Amniotic epithelial cell (primary cell): ENCODE measurements at places on chromosomes 2 and 18.
A peak's percentile ranks its signal among the peaks of the same experiment; 100 is the strongest.

DNA sequence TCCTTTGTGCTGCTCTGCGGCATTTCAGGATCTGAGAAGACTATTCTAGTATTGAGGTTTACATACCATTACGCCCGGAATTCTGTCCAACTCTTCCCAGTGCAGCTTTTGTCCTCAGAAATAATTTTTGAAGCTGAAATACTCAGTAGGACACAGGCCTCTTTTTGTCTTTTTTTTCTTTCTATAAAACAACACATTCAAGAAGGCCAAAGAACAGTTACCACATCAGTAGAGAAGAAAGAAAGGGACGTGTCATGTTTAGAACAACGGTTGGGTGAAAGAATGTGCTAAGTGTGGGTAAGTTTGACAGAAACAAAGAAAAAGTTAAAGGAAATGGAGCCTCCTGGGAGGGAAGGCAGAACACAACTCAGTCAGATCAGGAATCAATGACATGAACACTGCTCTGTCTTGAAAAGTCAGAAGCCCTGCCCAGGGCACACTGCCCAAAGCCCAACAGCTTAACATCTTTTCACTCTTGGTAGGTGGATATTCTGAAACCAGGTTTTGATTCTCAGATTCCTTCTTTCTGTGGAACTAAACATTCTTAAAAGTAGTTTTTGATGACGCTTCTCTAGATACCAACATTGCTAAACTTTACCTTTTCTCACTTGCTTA is 198.6 kb upstream of the CWC22 start:
- no peak for DNase-seq

GRCh38 chr2:101063352-101064124 is 61.4 kb downstream of the RPL31 start:
- peak; percentile 32 for DNase-seq

GRCh38 chr2:71798266-71799012 is 345.1 kb downstream of the DYSF start:
- no peak for DNase-seq

DNA sequence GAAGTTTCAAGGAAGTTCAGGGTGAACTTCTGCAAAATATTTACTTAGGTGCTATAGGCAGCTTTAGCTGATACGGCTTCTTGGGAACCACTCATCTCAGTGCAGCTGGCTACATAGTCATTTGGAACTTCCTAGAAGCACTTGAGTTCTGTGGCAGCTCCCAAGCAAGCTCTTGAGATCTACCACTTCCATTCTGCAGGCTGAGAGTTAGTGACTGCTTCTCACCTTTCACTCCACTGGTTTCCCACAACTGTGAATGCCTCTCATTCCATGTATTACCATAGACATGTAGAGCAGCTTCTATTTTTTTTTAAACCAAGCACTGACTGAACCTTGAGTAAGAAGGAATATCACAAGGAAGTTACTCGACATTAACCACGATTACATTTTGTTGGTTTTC is 994.1 kb upstream of the ACVR2A start:
- DNase-seq, result peak; percentile 67

DNA sequence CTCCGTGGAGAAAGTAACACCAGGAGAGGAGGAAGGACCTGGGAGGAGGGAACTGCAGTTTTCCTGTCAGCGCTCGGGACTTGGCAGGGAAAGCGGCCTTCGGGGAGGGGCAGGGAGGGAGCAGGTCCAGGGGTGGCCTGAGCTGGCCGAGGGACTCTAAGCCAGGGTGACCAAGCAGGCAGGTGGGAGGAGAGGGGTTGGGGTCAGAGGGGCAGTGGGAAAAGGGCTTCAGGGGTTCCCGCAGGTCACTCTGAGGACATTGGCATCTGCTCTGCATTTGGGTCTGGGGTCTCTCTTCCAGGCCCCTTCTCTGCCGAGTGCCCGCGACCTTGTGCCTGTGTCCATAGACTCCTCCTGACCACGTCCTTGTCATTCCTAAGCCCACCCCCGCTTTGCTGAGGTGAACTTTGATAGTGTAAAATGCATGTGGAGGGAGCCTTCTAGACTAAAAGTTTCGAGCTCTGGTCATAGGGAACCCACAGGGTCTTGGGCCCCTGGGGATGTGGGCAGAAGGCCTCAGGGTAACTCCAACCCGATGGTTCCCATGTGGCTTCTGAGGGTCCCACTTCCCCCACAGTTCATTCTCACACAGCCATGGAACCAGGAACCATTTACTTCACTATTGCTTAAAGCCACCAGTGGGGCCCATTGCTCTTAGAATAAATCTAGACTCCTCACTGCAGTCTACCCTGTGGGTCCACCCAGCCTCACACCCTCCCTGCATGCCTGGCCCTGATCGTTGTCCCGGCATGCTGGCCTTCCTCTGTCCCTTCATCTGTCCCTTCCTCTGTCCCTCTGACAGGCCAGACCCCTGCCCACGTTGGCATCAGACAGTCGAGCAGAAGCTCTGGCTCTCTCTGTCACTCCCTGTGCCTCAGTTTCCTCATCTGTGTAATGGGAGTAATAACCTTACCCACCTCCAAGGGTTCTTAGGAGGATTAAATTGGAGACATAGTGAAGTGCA is 229.2 kb downstream of the SEPTIN10 start:
- no peak for DNase-seq

- no peak for DNase-seq
Observed at GRCh38 chr2:705971-706511, 28.8 kb upstream of the TMEM18 start.

DNA sequence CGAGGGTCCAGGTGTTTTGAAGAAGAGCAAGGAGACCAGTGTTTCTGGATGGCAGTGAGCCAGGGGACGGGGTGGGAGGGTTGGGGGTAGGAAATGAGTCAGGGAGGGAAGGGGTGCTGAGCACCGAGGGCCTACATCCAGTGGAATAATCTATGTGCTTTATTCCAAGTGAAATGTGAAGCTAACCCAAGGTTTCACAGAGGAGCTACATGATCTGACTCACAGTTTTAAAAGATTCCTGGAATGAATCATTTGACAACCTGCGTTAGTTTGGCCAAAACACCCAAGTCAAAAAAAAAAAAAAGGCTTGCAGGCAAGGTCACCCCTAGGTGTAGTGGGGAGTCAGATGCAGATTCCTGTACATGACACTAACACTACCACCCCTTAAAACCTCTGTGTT is 419.7 kb upstream of the MEX3C start:
- peak; percentile 39 for DNase-seq

GRCh38 chr2:224405841-224406370 is 4.0 kb upstream of the FAM124B start:
- no peak for DNase-seq

- DNase-seq, result no peak
Observed at GRCh38 chr2:17590342-17590911, 49.9 kb downstream of the VSNL1 start.

GRCh38 chr2:197851451-197851850 is 47.1 kb downstream of the PLCL1 start:
- DNase-seq, result no peak

DNA sequence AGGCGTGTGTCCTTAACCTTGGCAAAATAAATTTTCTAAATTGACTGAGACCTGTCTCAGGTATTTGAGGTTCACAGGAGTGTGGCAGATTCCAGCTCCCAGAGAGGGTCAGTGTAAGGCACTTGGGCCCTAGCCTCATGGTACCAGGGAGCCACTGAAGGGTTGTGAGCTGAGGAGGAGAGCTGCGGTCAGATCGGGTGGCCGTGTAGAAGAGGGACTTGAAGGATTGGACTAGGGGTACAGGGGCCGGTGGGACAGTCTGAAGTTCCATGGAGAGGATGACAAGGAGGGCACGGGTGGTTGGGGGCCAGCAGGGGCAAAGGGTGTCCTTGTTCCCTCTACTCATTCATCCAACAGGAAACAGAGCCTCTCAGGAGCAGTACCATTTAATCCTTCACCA is 327.0 kb upstream of the HS6ST1 start:
- DNase-seq, result no peak

DNA sequence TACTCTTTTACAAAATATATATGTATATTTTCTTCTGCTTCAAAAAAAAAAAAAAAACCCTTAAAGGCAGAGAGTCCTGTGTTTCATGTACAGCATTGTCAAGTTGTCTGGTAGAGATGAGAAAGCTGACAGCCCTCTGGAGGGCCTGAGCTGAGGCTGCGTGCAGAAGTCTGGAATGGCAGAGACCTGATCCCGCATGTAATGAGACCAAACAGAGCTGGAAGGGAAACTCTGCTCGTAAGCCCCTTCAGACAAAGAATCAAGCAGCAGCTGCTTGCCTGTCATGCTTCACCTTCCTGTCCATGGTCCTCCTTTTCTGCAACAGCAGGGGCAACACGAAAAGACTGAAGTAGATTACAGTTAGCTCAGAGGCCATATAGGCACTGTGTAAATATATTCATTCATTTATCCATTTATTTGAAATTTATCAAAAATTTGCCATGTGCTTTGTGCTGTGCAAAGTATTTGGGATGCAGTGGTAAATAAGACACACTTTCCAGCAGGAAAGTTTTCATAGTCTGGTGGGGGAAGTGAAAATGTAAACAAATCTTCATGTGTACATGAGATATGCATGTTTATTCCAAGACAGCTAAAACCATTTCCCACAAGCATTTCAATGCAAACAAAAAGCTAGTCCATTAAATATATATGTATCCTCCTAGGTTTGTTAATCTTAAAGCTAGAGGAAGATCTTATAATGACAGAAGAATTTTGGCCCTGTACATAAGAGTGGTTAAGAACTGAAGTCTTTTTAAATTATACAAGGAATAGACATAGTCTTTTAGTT is 912.7 kb downstream of the CPS1 start:
- DNase-seq, result no peak

DNA sequence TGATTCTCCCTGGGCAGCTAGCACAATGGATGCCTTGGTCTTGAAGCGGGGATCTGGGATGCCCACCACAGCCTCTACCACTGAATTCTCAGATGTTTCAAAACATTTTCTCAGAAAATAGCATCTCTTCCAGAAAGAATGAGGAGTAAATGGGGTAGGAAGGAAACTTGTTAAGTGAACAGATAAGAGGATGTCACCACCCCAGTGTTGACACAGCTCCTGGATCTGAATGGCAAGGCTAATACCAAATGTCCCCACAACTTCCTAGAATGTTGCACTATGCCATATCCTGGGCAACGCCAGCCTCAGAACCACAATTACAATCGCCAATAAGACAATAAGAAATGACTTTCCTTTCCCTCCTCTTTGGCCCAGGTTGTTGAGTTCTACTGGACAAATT is 177.2 kb downstream of the BCL11A start:
- DNase-seq, result no peak

DNA sequence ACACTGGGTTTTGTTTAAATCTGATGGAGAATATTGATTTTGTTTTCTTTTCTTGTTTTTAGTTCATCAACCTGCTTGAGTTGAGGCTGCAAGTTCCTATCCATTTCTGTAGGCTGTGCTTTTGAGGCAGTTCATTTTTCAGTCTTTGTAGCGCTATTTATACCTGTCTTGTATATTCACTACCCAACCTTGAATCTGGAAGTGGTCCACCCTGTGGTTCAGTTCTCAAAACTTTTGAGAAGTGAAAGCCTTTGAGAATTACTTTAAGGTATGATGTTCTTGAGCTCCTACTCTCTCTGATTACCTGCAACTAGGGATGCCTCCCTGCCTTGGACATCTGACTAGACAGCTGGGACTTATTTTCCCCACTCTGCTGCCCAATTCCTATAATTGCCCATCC is 53.5 kb upstream of the KCNE4 start:
- DNase-seq, result no peak

DNA sequence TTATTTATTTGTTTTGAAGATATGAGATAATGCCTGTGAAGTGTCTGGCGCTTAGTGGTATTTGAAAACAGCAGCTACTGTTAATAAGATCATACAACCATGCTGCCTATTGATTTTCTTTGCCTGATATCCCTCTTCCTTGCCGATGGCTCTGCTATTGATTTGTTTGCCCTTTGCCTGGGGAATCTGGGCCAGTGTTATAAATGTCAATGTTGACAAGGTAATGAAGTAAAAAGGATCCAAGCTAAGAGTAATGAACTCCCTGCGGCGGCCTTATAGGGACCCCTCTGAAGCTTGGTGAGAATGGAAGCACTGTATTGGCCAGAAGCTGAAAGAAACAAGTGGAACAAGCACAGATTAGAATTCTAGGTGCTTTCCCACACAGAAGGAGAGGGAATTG is 854.6 kb downstream of the CNTNAP5 start:
- DNase-seq, result no peak

DNA sequence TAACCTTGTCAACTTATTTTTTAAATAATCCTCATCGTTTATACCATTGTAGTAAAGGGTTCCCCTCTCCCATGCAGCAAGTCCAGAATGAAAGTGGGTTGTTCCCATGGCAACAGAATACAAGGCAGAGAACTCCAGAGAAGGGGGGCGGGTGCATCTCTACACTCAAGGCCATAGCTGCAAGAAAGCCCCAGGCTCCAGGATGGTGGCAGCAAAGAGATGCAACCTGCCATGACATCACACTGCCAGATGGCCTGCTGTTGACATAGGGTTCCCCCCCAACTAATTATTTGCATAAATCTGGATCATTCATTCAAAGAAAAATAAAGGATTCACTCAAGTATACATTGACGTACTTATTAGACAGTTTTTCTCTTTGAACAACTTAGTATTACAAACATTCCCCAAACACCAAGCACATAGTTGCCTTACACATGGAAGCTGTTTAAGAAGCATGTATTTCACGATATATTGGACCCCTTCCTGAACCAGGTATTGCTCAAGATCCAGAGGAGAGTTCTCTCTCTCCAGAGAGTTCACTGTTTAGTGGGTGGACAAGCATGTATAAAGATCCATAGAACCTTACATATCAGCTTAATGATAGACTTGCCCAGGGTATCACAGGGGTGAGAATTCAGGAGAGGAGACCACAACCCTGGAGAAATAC is 87.4 kb upstream of the KLF7 start:
- no peak for DNase-seq

DNA sequence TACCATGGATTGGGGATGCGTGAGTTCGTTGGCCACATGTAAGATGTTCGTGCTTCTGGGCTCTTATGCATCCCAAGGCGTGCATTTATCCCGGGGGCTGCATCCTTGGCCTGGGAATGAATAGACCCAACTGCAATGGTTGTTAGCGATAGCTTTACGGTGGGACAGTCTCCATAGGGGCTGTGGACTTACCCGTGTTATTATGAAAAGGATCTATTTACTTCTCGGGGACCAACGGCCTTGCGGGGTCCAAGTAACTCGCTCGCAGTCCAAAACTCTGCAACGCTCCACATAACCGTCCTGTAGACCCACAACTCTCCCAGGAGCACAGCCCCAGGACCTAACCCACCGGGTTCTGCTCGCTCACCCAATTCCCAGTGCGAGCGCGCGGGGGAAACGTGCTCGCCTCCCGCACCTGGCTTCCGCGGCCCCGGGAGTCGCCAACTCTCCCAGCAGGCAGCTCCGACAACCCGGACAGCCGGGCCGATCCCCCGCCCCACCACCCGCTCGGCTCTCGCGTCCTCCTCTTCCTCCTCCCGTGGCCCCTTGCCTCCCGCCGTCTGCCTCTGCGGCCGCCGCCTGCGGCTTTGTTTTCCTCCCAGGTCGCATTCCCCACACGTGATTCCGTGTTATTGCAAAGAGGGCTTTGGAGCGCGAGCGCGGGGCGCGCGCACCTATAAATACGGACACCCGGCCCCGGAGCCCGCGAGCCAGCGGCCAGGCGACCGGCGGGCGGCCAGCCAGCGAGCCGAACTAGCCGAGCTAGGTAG is at the start of gene CABLES1:
TSS of gene CABLES1 (plus strand) at position 706 of the 770 bp plus-strand sequence. CDS start 278 bp downstream, outside the sequence.
- peak; percentile 25 for DNase-seq

- peak; percentile 92 for DNase-seq
Observed at GRCh38 chr18:62717169-62717924, 2.0 kb downstream of the PHLPP1 start.

GRCh38 chr2:61537950-61538199 is 281 bp downstream of the XPO1 start:
- DNase-seq, result no peak

GRCh38 chr2:128732976-128733431 is 414.3 kb upstream of the HS6ST1 start:
- DNase-seq, result peak; percentile 96
